Activated gamma-delta T cell (primary cell): ENCODE measurements at places on chromosomes 12 and 14.

- DNase-seq: peak; percentile 35
These were observed 2.3 kb downstream of the SETD1B start for GRCh38 chr12:121806009-121806545.

DNA sequence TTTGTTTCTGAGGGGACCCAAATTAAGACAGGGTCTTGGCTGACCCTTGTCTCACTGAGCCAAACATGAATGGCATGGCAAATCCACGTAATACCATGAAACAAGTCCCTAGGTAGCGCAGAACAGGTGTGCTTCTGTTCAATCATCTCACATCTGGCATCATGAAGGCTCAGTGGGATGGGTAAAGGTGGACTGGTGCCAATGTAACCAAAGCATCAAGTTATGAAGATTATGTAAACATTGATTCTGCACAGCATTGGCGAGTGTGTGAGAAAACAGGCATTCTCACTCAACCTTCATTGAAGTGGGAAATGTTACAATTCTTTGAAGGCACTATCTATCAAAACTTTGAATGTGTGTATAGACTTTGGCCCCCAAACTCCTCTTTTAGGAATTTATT, 41.9 kb downstream of the PTGER2 start:
- DNase-seq: no peak

DNA sequence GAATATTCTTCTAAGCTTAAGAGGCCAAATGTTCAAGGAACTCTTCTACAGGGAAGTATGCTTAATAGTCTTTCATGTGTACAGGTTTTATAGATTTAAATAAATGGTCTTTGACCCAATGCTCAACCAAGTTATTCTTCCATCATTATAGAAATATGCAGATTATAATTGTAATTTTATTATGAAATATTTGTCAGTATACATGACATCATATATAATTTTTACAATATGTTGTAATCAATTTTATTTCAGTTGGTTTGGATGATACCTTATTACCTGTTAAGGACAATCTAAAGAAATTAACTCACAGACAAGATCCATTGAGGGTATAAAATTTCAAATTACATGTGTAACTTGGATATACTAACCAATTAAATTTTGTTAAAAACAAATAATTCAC, 1278.3 kb downstream of the SLC16A7 start:
- no peak for DNase-seq

DNA sequence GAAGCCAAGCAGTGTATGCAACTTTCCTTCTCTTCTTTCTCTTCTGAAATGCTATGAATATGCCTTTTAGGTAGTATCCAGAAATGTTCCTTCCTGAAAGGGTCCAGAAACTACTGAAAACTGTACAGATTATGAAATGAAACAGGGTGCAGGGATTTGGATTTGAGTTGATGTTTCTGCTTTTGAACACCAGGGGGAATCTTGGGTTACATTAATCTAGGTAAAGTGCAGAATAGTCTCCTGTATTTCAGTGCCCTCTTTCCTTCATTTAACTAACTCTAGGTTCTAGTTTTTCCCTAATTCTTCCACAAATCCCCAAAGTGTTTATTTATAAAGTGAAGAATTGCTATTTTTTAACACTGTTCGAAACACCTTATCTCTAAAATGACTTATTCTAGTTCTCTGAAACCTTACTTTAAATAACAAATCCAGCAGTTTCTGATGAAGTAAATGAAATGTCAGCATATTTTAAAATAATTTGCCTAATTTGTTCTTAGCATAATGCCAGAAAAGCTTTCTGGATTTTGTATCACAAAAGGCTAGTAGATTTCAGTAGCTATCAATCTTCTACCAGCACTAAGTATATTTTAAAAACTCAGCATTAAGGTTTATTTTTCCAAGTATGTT, 111.9 kb downstream of the LRRK2 start:
- no peak for DNase-seq

DNA sequence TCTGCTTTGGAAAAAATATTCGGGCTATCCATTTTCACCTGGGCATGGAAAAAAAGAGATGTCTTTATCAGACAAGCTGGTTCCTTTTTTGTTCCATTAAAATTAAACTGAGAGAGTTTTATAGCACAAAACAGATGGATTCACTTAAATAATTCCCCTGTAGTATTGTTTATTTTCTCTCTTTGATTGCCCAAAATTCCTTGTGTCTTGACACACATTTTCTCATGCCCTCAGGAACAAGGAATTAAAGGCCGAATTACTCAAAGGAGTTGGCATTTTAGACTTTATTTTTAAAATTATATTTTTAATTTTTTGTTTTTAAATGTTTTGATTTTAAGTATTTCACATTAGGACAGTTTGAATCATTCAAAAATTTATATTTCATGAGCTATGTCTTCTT, 69.6 kb upstream of the SLCO1C1 start:
- no peak for DNase-seq
